ENCODE measurements at places on chromosomes 5 and 9.
A peak's percentile ranks its signal among the peaks of the same experiment; 100 is the strongest.

GRCh38 chr5:32503261-32503660 lies 58.7 kb upstream of the ZFR start:
- DNase-seq: no peak

DNA sequence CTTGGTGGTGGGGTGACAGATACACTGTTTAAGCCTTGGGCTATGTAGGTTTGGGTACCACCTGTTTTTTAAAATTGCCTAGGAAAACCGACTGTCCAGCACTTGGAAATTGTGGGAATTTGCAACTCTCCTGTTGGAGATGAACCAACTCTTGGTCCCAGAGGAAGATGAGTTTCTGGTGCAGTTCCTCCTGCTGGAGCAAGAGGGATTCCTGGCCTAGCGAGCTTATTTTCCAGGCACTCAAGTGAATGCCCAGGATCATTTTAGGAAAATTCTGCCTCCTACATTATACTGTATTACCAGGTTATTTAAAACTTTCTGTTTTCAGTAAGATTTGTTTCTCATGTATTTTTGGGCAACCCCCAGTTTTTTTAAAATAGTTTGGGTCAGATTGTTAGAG lies 33.7 kb downstream of the AP3S1 start:
- DNase-seq: no peak

DNA sequence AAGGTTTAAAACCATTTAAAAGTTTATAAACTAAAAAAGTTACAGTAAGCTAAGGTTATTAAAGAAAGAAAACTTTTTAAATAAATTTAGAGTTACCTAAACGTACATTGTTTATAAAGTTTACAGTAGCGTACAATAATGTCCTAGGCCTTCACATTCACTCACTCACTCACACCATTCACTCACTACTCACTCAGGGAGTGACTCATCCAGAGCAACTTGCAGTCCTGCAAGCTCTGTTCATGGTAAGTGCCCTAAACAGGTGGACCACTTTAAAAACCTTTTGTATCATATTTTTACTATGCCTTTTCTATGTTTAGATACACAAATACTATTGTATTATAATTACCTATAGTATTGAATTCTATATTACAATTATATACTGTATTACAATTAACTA lies 190.8 kb upstream of the RASA1 start:
- DNase-seq: no peak

DNA sequence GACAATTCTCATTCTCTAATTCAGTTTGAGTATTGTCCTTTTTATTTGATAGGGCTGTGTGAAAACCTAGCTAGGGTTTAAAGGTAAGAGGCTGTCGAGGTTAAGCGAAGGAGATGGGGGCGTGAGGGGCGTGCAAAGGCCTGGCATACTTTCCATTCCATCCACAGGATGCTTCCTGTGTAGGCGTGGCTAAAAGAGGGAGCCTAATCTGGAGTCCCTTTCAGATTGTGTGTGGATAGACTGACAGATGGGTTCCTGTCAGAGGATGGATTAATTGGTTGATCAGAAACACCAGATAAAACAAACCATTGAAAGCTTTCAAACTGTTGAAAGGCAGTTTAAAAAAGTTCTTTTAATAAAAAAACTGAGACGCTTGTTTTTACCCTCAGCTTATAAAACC lies 1.1 kb upstream of the ELL2 start:
- DNase-seq: no peak

GRCh38 chr5:146048994-146049703 lies 56.2 kb downstream of the PLAC8L1 start:
- DNase-seq: peak; percentile 70

GRCh38 chr5:142866563-142867275 lies 96.5 kb downstream of the ARHGAP26 start:
- peak; percentile 44 for DNase-seq

DNA sequence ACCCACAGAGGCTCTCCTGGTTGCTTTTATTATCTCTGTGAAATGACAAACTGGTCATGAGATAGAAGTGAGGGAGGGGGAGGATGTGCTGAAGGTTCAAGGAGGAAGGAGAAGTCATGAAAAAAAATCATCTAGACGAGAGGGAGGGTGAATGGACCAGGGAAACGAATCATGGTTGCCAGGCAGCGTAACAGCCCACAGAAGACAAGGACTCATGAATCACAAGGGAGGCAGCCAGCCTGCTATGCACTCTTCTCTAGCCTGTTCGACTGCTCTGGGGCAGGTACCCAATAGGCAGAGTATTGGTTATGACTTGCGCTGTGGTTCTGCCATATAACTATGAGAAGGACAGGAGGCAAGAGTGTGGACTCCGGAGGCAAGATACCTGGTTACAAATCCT lies 475.2 kb downstream of the CDK5RAP2 start:
- no peak for DNase-seq

DNA sequence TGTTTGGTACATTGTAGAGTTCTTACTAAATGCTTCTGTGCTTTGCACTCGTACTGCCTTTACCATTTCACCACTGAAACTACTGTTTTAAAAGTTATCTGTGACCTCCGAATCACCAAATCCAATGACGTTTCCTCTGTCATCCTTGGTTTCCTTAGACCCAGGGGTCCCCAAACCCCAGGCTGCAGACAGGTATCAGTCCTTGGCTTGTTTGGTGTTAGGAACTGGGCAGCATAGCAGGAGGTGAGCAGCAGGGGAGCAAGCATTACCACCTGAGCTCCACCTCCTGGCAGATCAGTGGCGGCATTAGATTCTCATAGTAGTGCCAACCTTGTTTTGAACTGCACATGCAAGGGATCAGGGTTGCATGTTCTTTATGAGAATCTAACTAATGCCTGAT lies 26.8 kb upstream of the APC start:
- no peak for DNase-seq

GRCh38 chr9:68887232-68887631 lies 126.7 kb downstream of the PRKACG start:
- DNase-seq: no peak

- DNase-seq: no peak
Observed at GRCh38 chr5:165574100-165574499, 2068.7 kb downstream of the MAT2B start.

DNA sequence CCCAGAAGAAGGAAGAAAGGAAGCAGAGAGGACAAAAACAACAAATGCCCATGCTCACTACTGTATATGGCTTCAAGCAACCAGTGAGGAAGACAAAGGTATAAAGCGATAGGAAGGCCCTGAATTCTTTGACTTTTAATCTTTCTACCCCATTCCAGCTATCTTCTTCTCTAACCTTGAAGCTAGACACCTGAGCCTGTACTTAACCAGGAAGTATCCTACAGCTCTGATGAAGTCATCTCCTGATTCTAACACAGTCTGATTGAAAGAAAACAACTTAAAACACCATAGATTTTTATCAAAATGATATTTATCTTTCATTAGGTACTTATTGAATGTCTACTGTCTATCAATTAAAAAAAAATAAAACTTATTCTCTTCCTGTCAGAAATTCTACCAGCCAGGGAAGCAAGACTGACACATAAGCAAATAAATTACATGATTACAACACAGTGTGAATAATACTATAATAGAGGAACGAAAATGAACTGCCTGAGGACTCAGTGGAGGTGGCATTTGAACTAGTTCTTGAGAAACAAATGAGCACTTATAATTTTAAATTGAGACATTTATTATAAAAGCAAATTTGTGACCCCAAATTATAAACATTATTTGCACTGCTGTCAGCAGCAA lies 123.3 kb upstream of the ELL2 start:
- DNase-seq: no peak

GRCh38 chr9:13952906-13953305 lies 361.0 kb downstream of the NFIB start:
- DNase-seq: no peak

DNA sequence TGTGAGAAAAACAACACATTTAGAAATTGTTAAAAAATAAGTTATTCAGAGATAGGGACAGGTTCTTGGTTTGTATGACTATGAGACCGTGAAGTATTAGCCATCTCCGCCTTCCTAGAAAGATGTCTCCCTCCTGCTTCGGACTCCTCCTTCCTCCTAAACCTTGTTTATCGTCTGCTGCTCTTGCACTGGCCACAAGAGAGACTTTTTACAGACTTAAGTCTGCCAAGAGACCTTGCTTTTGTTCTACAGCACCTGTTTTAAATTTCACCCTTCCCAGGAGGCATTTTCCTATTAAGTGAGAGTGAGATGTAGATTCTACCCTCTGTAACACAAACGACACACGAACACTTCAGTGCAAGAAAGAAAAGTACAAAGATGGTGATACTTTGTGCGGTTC lies 274.6 kb downstream of the ARHGEF28 start:
- DNase-seq: no peak

Measured in fibroblast of gingiva (primary cell).